ENCODE measurements at places on chromosomes 5 and 9.

GRCh38 chr5:73118391-73118973 lies 1.9 kb upstream of the TMEM171 start:
- no peak for DNase-seq

GRCh38 chr9:99119976-99120655 lies 15.2 kb downstream of the TGFBR1 start:
- no peak for DNase-seq

DNA sequence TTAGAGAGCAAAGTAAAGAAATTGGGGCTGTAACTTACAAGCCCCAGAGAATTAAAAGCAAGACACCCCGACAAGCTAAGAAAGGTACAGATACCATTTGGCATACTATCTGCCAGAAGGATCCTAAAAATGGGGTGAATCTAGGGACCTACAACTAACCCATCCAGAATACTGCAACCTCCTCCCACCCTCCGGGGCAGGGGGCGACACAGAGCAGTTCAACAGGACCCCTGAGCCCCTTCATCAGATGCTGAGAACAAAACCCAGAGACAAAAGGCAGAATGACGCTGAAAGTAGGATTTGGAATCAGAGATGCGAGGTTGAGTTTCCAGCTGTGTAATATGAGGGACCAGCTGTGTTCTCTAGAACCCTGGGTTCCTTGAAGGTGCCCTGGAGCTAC lies 71.2 kb downstream of the EPB41L4B start:
- no peak for DNase-seq

GRCh38 chr9:4277531-4277991 lies 22.3 kb downstream of the GLIS3 start:
- DNase-seq = peak; percentile 47

GRCh38 chr5:151104795-151105194 lies 24.0 kb upstream of the TNIP1 start:
- DNase-seq = peak; percentile 68

GRCh38 chr5:56814361-56814962 lies 887 bp upstream of the MAP3K1 start:
- DNase-seq = peak; percentile 18

- DNase-seq = no peak
Observed at GRCh38 chr5:127565586-127566270, 48.3 kb downstream of the PRRC1 start.

DNA sequence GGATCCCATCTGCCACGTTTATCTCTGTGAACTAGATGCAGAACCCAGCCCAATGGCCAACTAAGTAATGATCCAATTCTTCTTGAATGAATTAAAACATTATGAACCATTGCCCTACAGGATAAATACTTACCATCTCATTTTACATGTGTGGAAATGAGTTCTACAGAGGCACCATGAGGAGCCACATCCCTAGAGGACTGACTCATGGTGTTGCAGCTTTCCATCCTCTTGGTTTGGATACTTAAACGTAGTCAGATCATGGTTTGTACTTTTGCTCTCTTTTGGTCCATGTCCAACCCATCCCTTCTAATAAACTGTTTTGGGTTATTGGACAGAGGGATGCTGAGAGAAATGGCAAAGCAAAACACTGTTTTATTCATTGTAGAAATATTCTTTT lies 484.8 kb downstream of the EBF1 start:
- peak; percentile 75 for DNase-seq

GRCh38 chr9:91246846-91247245 lies 114.9 kb downstream of the AUH start:
- DNase-seq = no peak

- DNase-seq = peak; percentile 59
Observed at GRCh38 chr9:131253891-131254491, 22.3 kb downstream of the FAM78A start.

GRCh38 chr5:32833127-32833526 lies 122.0 kb downstream of the NPR3 start:
- no peak for DNase-seq

- peak; percentile 47 for DNase-seq
Observed at GRCh38 chr5:56725711-56726411, 89.5 kb upstream of the MAP3K1 start.

- no peak for DNase-seq
Observed at GRCh38 chr5:181192337-181193046, 12.5 kb downstream of the TRIM7 start.

GRCh38 chr5:94024620-94025019 lies 283.2 kb upstream of the POU5F2 start:
- DNase-seq = no peak

All from fibroblast of skin of scalp (primary cell).